ENCODE measurements at places on chromosomes 1 and 21.

- no peak for DNase-seq
These were observed 71.9 kb downstream of the SCCPDH start for GRCh38 chr1:246795906-246796694.

- no peak for DNase-seq
These were observed 76.9 kb upstream of the KAZN start for GRCh38 chr1:14521622-14522021.

GRCh38 chr1:210726621-210727020 lies 397.9 kb downstream of the HHAT start:
- DNase-seq, result peak; percentile 18

GRCh38 chr1:24186993-24187790 lies at the start of gene IFNLR1:
TSS of gene IFNLR1 (minus strand) at chr1:24187289. CDS start at chr1:24187248, 41 bp downstream.
- no peak for DNase-seq

- DNase-seq, result no peak
These were observed 30.2 kb downstream of the ALDH9A1 start for GRCh38 chr1:165668184-165668583.

- DNase-seq, result no peak
These were observed 217.7 kb downstream of the URB2 start for GRCh38 chr1:229843627-229844238.

GRCh38 chr1:4756851-4757580 lies 102.6 kb downstream of the AJAP1 start:
- DNase-seq, result no peak

- no peak for DNase-seq
These were observed 145.6 kb upstream of the CHRM3 start for GRCh38 chr1:239240736-239241135.

GRCh38 chr1:207804721-207805468 lies 53.0 kb downstream of the CD46 start:
- DNase-seq, result no peak

GRCh38 chr1:150974580-150975478 lies at the start of gene CERS2:
TSS of gene CERS2 (minus strand) at chr1:150974835. CDS start at chr1:150969090, 5,745 bp downstream.
- peak; percentile 69 for DNase-seq

All from IMR-90 (cell line).